Erythroblast (primary cell): ENCODE measurements at places on chromosomes 2 and 18.

DNA sequence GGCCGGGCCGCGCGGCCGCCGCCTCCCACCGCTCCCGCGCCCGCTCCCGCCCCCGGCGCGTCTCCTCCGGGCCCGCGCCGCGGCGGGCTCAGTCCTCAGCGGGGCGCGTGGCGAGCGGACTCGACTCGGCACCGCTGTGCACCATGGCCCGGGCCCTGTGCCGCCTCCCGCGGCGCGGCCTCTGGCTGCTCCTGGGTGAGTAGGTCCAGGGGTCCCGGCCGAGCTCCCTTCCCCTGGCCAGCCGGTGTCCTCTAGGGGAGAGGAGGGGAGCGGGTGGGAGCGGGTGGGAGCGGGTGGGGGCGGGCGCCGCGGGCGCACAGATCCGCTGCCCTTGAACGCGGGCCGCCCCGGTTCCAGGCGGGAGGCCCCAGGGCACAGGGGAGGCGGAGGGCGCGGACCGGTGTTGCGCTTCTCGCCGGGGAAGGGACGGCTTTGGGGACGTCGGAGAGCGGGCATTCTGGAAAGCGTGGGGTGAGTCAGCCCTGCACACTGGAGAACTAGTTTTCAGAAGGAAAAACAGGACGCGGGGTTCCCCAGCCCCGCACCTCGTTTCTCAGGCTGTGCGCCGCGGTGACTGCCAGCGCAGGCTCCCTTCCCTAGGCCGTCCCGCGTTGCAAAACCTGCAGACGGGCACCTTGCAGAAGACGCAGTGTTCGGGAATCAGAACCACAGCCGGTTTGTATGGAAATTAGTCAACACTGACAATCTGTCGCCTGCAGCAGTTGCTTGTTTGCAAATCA, at the start of gene RAMP1:
Gene RAMP1 (plus strand): TSS at position 91 of the 740 bp plus-strand sequence. CDS start 53 bp downstream, at position 144.
- DNase-seq: no peak

GRCh38 chr2:240245184-240245583, 104.7 kb upstream of the OTOS start:
- DNase-seq: no peak

GRCh38 chr2:45178854-45179253, 169.6 kb upstream of the SIX2 start:
- no peak for DNase-seq

- no peak for DNase-seq
These were observed 758.4 kb upstream of the GCFC2 start for GRCh38 chr2:76469066-76469465.

GRCh38 chr2:19246496-19246895, 111.9 kb downstream of the OSR1 start:
- no peak for DNase-seq

DNA sequence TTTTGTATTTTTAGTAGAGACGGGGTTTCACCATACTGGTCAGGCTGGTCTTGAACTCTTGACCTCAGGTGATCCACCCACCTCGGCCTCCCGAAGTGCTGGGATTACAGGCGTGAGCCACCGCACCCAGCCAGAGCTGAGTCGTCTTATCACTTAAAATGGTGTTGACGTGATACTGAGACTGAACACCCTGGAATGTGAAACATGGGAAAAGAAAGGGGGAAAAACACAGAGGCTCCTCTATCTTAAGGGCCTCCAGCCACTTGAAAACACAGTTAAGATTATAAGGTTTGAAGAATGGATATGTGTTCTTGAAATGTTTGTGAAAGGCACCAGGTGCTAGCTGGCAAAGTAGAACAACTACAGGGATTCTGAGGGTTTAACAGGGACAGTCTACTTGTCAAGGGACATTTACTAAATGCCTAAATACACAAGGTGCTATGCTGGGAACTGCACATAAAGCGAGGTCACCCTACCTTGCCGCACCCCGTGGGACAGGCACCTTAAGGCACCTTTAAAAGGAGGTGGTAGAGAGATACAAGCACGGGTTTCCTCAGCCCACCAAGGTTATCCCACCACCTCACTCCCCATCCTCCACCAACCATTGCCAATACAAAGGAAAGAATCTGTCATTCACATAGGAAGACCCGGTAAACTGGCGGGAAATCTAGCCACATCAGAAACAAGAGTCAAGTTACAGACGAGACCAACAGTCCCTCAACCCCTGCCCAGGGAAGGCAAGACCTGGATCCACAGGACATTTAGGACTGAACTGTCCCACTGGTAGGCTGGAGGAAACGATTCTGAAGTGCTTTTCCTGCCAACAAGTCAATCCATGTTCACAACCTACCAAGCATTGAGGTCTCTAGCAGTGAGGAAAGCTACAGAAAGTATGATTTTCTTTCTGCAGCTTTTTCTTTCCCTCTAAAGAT, 43.4 kb downstream of the STK39 start:
- DNase-seq: no peak

- DNase-seq: no peak
These were observed 51.8 kb downstream of the CRIM1 start for GRCh38 chr2:36407413-36407812.

DNA sequence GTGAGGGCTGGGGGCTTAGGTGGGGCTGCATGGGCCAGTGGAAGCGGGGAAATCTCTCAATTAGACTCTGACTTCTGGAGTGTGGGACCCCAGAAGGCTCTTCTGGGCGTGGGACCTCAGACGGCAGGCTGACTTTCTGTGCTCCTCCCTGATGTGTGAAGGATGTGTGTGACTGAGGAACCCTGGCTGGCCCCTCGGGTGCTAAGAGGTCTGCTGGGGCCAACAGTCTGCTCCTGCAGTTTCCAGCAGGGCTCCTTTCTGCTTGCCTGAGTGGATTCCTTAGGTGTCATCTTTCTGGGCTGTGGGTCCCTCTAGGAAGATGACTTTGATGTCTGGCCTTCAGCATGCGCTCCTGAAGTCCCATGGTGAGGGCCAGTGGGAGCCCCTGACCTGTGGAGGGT, 167.5 kb downstream of the DYSF start:
- no peak for DNase-seq

DNA sequence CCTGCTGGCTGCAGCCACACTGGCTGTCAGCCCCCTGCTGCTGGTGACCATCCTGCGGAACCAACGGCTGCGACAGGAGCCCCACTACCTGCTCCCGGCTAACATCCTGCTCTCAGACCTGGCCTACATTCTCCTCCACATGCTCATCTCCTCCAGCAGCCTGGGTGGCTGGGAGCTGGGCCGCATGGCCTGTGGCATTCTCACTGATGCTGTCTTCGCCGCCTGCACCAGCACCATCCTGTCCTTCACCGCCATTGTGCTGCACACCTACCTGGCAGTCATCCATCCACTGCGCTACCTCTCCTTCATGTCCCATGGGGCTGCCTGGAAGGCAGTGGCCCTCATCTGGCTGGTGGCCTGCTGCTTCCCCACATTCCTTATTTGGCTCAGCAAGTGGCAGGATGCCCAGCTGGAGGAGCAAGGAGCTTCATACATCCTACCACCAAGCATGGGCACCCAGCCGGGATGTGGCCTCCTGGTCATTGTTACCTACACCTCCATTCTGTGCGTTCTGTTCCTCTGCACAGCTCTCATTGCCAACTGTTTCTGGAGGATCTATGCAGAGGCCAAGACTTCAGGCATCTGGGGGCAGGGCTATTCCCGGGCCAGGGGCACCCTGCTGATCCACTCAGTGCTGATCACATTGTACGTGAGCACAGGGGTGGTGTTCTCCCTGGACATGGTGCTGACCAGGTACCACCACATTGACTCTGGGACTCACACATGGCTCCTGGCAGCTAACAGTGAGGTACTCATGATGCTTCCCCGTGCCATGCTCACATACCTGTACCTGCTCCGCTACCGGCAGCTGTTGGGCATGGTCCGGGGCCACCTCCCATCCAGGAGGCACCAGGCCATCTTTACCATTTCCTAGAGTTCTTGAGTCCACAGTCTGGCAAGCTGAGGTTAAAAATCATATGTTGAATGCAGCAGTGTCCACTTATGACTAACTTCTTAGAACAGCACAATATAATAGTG, 741 bp downstream of the GPR148 start:
- no peak for DNase-seq

DNA sequence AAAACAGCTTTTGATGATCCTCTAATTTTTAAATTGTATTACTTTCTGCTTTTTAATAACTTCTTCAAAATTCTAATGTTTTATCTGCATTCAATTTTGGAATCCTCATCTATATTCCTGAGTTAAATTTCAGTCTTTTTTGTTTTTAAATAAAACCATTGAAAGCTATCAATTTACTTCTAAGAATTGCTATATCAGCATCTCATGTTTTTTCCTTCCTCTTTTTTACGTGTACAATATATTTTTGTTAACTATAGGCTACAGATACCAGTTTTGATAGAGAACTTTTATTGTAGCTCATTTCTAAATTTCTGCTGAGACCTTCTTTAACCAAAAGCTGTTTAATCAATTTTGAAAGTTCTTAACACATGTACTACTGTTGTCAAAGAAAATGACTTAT, 84.5 kb downstream of the SS18 start:
- DNase-seq: no peak

DNA sequence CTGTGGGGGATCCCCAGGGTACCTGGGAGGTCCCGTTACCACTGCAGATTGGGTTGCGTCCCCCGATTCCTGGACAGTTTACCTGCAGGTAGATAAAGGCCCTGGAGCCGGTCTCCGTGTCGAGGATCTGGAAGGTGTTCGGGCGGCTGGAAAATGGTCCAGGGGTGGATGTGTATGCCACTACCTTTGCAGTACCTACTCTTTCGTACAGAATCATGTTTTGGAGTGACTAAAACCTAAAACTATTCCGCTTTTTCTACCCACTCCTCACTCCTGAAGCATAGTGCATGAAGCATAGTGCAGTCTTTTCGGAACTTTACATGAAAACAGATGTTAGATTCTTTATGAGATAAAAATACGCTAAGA, 418 bp downstream of the WDR75 start:
- peak; percentile 58 for DNase-seq

DNA sequence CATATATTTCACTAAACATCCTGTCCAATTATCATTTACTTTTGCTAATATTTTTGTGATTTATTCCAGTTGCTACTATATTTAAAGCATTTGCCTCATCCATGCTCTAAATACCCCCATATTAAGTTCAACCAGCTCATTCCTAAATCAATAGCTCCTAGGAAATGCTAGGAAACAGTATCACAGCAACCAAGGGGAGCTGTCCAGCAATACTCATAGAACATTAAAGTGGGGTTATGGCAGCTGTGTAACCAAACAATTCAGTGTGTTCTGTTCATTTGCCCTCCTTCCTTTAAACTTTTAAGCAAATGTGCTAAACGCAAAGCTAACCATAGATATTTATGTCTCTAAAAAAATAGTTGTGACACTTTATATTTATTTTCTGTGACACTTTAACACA, 41.1 kb downstream of the ACVR1C start:
- DNase-seq: no peak

GRCh38 chr2:174617120-174617519, 19.5 kb upstream of the WIPF1 start:
- no peak for DNase-seq

DNA sequence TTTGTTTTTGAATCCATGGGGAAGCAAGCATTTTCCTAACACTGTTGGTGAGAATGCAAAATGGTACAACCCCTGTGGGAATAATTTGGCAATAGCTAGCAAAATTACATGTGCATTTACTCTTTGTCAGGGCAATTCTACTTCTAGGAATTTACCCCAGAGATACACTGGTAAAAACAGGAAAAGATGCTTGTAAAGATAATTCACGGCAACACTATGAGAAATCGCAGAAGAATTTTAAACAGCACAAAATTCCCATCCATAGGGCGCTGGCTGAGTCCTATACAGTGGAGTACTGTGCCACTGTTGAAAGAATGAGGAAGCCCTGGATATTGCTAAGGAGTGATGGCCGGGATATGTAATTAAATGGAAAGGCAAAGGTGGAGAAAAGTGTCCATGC, 75.8 kb downstream of the DGKD start:
- DNase-seq: no peak

GRCh38 chr18:22136395-22136794, 33.0 kb upstream of the GATA6 start:
- no peak for DNase-seq

DNA sequence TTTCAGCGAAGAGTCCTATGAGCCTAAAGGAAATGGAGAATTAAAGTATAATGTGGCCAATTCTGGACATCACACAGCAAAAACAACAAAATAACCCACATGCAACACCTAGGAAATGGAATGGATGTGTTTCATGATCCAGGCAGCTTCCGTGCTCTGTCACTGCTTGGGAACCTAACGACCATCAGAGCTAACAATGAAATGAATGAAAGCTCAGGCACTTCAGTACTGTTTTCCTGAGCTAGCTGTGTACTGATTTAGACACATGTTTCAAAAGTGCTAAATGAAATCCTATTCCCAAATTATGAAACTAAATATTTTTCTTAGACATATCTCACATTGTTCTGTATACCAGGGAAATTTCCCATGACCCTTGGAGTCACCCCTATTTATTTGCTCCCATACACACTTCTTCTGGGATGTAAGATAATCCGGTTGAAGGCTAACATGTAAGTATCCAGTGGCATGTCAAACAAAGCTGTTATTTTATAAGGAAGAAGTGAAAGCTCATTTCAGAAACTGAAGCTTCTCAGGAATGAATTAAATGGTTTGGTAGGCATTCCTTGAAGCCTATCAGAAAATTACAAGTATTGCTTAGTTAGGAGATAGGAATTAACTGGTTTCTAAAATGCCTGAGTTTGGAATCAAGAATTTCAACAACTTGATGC, 108.5 kb upstream of the RND3 start:
- no peak for DNase-seq

DNA sequence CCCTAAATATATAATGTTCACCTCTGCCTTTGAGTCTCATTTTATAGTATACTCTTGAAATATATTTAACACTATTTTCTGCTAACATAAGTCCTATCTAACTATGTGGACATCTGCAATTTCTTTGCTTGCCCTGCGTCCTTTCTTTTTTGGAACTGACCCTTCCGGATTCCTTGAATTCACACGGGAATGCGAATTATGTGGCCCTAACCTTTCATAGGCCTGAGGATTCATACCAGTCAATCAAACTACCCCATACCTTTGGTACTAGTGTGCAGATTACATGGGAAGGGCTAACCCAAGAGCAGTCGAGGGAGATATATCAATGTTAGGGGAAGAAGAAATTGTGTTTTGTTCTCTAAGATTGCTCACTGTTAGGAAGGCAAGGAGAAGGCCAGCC, 56.4 kb downstream of the NRXN1 start:
- DNase-seq: no peak

GRCh38 chr2:237860273-237860935, 981 bp downstream of the RAMP1 start:
- no peak for DNase-seq
